ENCODE measurements at places on chromosomes 16 and 17.

- DNase-seq: no peak
Measured at GRCh38 chr16:81445966-81446906, 1.6 kb downstream of the CMIP start.

- DNase-seq: no peak
Measured at GRCh38 chr16:29011112-29011511, 26.3 kb downstream of the LAT start.

- DNase-seq: no peak
Measured at GRCh38 chr16:85637061-85637807, 24.1 kb downstream of the GSE1 start.

GRCh38 chr17:5419959-5420653 lies at the start of gene RPAIN:
Gene RPAIN, plus strand, starts transcription at chr17:5420182. Its CDS starts 29 bp downstream, at chr17:5420211.
- DNase-seq: peak; percentile 85

DNA sequence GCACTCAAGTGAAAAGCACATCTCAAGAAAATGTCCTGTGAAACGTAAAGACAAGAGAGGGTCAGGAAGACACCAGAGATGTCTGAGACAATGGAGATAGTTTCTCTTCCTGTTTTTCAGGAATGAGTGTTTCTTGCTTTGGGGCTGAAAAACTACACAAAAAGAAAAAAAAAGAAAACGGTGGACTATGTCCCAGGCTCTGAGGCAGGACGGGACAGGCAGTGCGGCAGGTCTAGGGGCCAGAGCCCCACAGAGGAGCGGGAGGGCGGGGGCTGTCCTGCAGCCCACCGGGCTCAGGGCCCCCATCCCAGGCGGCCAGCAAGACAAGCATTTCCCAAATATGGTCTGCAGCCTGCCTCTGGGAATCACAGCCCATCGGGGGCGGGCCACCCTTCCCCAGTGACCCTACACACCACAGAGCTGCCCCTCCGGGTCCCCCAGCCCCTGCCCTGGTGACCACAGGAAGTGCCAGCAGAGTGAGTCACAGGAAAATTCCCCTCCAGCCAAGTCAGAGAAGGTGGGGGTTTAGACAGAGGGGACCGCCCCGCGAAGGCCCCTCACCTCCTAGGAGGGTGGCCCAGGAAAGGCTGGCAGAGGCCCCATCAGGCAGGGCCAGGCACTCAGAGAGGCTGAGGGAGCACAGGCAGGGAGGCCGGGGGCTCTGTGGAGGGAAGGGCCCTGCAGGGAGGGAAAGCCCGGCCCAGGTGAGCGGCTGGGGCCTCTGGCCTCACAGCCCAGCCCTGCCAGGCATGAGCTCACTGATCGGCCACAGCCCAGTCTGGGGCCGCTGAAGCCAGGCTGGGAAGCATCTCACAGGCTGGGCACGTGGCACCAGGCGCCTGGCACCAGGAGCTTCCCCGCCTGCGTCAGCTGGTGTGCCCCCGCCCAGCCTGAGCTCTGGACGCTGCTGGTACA lies 6.3 kb downstream of the BCAR1 start:
- DNase-seq: peak; percentile 98

DNA sequence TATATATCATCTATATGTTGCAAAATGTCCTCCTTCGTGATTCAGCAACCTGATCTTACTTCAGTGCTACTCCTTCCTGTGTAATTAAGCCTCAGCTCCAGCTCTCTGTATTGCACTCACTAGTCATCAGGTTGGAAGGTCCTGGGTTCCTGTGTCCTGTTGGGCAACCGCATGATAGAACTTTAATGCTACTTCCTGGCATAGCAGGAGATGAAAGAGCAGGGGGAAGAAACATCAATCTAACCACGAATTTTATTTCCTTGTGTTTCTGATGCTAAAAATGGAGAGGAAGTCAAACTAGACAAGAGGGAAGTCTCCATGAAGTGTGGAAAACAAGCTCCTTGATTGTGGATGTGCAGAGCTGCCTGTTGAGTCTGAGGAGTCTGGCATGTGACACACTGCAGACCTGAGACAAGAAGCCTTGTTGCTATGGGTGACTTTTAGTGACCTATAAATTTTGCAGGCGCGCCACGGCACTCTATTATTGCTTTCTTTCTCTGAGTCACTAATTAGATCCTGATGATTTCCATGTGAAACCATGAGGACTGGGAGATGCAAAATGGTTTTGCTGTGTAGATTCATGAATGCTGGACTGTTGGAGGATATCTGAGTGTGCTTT lies 25.6 kb downstream of the IGSF6 start:
- peak; percentile 72 for DNase-seq

DNA sequence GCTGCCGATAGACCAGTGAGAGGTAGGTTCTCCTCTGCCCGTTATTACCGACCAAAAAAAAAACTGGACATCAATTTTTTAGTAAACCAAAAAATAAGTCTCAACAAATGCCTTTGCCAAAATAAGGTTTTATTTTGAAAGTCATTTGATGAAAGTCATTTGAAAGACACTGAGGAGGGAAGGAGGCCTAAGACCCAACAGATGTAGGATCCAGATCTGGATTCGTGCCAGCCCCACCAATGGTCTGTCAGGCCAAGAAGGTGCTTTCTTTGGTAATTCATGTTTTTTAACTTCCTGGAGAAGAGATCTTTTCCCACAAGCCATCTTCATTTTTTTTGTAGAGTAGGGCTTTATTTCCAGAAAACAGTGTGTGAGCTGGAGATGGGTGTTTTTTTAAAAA lies 18.1 kb downstream of the NTAN1 start:
- DNase-seq: no peak

DNA sequence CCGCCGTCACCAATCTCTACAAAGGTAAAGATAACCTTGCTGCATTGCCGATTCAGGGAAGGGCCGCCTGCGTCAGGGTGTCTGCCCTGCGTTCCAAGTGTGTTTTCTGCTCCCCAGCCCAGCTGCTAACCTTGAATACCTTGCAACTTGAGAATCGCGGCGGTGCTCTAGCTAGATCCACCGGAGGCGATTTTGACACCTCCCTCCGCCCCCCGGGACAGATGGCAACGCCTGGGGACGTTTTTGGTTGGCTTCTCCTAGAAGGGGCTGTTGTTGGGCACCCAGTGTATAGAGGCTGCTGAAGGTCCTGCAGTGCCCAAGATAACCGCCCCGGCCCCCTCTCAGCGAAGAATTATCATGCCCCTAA lies 1.5 kb downstream of the HAPSTR1 start:
- no peak for DNase-seq

DNA sequence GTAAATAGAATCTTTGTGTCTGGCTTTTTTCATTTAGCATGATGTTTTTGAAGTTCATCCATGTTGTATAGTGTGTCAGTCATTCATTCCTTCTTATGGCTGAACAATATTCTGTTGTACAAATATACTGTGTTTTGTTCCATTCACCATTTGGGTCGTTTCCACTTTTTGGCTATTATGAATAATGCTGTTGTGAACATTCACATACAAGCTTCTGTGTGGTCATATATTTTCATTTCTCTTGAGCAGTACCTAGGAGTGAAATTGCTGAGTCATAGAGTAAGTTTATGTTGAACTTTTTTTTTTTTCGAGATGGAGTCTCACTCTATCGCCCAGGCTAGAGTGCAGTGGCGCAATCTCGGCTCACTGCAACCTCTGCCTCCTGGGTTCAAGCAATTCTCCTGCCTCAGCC lies 32.3 kb upstream of the TAOK1 start:
- DNase-seq: peak; percentile 68

GRCh38 chr17:50267074-50267841 lies 7.0 kb upstream of the TMEM92 start:
- DNase-seq: peak; percentile 60

DNA sequence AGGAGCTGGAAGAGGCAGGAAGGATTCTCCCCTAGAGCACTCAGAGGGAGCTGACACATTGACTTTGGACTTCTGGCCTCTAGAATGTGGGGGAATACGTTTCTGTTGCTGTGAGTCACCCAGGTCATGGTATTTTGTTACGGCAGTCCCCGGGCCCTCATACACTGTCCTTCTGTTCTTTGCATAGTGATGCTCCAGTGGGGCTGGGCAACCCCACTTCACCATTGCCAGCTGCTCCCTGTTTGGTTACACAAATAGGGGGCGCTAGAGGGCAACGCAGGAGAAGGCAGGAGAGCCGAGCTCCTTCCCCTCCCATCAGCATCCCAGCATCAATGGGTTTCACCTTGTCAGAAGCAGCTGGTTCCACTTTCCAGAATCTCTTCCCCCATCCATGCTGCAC lies 257.7 kb upstream of the FOXF1 start:
- peak; percentile 40 for DNase-seq

DNA sequence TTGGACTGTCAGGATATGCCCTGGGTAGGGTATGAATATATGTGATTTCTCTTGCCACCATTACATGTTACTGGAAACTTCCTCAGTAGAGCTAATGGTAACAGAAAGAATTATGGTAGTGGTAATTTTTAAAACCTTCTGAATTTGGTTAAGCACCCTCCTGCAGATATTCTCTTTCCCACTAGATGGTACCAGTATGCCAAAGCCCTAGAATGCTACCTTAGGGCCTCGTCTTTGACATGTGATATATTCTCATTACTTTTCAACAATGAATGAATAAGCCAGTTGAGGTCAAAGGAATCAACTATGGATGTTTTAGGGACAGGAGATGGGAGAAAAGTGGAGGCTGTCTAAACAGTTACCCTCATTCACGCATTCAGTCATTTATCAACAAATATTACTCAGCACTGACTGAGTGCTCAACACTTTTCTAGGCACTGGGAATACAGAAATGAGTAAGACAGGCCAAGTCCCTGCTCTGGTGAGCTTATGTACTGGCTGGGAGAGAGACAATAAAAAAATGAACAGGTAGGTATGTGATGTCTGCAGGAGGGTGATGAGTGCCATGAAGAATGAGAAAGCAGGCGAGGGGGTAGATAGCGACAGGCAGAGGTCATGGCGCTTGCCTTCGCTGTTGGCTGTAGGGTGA lies 14.7 kb downstream of the CDH13 start:
- peak; percentile 69 for DNase-seq

DNA sequence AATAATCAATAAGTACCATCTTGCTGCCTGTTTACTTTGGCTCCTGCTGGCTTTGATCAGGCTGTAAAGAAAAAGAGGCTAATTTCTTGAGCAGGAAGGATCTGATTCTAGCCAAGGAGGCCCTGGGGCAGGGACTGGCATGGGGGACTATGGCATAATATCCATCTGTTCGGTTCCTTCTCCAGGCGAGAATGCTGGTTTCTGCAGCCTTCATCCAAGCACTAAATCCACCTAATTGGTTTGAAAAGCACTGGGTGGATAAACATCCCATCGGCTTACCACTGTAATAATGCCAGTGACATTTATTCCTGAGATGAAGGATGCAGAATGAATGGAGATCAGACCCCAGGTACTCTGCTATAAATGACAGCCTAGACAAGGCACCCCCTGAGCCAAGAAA lies 180.0 kb upstream of the ASIC2 start:
- no peak for DNase-seq

- peak; percentile 88 for DNase-seq
Measured at GRCh38 chr17:43814714-43815113, 18.2 kb downstream of the MPP3 start.

GRCh38 chr16:50507397-50507796 lies 40.8 kb upstream of the NKD1 start:
- DNase-seq: no peak
